ENCODE measurements at places on chromosomes 6 and 20. TPM values are rescaled to one million over a fixed set of nuclear protein-coding genes. Genes with fewer than 3 reads are reported as not detected.
A peak's percentile ranks its signal among the peaks of the same experiment; 100 is the strongest.

- no peak for DNase-seq
These were observed 363.6 kb downstream of the RFPL4B start for GRCh38 chr6:112710710-112711109.

DNA sequence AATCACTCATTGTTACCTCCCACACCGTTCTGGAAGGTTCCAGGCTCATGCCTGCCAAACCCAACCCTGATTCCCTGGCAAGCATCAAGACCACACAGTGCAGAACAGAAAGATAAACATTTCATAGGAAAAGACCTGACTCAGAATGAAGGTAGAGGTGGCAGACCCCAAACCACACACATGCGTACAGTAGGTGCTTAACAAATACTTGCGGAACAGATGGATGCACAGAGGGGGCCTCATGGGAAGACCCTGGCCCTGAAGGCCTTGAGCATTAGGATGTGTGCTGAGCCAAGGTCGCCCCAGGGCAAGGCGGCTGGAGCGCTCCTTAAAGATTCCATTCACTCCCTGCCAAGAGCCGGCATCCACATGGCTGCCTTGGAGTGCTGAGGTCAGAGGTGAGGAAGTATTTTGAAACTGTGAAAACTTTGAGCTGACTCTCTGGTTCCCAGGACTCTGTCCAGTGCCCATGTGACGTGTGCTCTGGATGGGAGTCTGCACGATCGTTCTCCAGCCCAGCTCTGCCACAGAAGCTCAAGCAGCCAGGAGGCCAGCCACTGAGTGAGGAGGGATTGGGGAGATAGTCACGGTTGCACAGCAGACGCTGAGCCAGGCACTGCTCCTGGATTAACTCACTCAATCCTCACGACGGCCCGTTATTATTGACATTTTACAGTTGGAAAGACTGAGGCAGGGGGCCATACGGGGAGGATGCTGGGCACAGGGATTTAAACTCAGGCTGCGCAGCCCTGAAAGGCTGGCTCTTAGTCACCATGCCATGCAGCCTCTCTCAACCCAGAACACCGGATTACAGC is 65.5 kb upstream of the AFDN start:
- peak; percentile 88 for DNase-seq

GRCh38 chr20:46289432-46289831 is 18.9 kb downstream of the CDH22 start:
- DNase-seq = no peak

GRCh38 chr6:71737953-71738352 is 148.4 kb upstream of the RIMS1 start:
- no peak for DNase-seq

- no peak for DNase-seq
These were observed 41.1 kb downstream of the HS3ST5 start for GRCh38 chr6:114301596-114302219.

GRCh38 chr6:149897855-149898744 is at the start of gene RAET1E:
Gene RAET1E (minus strand): TSS chr6:149898113. CDS start chr6:149890901, 7,212 bp downstream.
- no peak for DNase-seq

DNA sequence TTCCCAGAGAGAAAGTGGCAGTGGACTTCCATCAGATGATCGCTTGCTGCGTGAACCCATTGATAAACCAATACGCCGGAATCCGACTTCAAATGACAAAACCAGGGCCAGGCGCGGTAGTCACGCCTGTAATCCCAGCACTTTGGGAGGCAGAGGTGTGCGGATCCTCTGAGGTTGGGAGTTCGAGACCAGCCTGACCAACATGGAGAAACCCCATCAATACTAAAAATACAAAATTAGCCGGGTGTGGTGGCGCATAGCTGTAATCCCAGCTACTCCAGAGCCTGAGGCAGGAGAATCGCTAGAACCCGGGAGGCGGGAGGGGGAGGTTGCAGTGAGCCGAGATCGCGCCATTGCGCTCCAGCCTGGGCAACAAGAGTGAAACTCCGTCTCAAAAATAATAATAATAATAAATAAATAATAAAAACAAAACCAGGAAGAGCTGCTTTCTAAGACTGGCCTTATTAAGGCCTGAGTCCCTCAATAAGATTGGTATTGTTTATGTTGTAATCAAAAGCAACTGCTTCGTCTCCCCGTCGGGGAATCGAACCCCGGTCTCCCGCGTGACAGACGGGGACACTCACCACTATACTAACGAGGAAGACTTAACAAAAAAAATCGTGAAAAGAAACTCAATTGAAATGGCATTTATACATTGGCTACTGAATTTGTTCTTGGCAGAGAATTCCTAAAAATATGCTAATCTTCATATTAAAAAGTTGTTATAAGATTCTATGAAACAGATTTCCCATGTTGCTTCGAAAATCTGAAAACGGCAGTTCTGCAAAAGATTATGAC is 110.2 kb upstream of the ZNF184 start:
- no peak for DNase-seq

DNA sequence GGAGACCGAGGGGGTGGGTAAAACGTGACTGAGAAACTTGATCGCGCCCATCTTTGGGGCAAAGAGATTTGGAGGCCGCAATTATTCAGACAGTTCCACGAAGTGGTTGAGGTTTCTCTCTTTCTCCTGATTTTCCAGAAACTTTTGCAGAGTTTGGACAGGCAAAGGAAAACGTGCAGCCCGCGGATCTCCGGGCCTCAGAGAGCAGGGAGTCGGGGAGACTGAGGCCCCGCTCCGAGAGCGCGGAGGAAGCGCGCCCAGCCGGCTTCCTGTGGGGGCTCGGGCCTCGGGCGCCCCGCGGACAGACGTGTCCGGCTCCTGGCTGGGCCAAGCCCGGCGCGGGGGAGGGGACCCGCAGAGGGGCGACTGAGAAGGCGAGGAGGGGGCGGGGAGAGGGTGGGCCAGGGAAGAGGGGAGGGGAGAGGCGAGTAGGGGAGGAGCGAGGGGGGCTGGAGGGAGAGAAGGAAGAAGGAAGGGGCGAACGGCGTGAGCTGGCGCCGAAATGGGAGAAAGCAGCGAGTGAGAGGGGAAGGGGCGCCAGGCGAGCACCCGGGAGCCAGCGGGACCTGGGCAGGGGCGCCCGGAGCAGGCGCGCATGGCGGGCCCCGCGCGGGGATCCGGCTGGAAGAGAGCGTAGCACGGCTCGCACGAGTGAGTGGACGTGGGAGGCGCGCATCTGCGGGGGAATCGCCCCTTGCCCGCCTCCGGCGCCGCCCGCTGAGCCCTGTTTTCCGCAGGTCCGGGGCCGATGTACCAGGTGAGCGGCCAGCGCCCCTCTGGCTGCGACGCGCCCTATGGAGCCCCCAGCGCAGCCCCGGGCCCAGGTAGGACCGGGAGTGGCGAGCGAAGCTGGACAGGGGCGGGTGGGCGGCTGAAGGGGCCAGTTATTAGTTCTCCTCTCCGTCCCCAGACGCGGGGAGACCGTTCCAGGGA is at the start of gene MDFI:
MDFI (plus strand) TSS at position 467 of the 933 bp plus-strand sequence; CDS start at position 749, 282 bp downstream.
- DNase-seq = peak; percentile 78

DNA sequence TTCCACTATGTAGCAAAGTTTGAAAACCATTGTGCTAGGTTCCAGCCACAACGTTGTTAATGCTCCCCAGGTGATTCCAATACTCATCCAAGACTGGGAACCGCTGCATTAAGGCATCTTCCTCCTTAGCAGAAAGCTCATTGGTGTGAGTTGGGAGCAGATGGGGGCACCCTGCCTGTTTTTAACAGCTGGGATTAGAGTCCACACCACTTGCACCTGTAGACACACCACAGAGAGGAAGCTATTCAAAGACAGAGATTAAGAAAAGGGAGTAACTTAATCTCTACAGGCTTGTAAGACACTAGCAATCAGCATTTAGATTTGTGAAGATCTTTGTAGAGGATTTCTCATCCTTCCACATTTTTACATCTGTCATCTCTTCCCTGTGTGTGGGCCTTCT is 333.9 kb upstream of the SOX4 start:
- DNase-seq = no peak

DNA sequence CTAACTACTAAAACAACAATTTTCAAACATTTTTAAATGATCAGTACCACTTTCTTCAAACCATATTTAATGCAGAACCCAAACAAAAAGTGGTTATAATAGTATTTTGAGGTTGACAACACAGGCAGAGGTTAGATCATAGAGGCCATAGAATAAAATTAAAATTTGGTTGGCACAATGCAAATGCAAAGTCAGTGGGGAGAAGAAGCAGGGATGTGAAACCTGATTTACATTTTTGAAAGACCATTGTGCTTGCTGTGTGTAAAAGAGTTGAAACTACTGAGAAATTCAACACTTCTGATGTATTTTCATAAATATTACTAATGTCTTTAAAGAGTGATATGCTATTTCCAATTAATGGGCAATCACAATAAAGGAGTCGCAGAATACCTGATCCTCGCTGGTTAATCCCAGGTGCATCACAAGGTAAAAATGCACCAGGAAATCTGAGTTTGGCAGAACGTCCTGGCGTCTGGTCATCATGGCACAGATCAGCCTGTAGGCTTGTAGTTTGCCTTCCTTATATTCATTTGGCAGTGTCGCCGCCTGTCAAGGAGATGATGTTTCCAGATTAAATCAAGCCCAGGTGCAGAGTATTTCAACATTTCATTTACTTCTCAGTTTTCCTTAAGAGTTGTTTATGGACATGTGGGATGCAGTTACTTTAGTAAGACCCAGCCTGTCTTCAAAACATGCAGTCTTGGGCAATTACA is 141.2 kb downstream of the RALGAPA2 start:
- no peak for DNase-seq

DNA sequence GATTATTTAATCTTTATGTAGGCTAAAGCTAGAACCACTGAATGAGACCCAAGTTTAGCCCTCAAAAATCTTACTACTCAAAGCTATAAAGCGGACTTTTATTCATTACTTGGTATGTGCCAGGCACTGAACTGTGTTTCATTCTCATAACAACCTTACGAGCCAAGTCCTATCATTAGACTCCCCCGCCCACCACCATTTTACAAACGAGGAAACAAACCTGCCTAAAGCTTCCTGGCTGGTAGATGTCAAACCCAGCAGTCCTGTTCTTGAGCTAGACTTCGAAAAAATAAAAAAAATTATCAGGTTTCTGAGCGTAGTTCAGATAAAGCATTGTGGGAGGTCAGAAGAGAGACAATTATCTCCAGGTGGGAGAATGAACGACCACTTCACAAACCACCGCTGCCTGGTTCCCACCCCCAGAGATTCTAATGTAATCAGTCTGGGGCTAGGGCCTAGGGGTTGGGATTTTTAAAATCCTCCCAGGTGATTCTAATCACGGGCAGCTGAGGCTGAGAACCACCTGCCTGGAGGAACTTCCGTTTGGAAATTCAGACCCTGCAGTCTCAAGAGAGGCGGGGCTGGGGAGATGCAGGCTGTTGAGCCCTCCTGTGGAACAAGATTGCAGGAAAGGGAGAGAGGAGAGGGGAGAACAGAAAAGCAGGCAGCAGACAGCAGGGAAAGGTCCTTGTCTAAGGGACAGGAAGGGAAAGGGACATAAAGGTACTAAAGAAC is 8.6 kb downstream of the ADTRP start:
- no peak for DNase-seq

GRCh38 chr20:45337367-45338120 is 10.7 kb downstream of the SDC4 start:
- DNase-seq = peak; percentile 74

DNA sequence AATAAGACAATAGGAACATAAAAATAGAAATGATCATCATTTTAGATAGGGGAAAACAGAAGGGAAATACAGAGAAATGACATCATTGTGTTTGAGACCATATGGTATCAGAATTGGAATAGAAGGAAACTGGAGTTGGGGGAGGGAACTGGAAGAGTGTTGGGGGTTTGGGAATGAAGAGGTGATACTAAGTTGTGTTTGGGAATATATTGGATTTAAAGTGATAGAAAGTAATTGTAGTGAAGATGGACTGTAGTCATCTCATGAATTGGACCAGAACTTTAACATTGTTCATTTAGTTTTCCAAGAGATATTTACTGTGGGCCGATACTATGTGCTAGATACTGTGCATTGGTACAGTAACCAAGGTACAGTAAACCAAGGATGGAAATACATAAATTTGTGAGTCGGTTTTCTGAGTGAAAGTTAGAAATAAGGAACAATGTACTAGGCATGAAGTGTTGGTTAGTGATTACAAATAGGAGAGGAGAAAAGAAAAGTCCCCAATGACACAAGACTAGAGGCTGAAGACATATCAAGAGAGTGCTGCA is 32.3 kb downstream of the KCNQ5 start:
- no peak for DNase-seq

DNA sequence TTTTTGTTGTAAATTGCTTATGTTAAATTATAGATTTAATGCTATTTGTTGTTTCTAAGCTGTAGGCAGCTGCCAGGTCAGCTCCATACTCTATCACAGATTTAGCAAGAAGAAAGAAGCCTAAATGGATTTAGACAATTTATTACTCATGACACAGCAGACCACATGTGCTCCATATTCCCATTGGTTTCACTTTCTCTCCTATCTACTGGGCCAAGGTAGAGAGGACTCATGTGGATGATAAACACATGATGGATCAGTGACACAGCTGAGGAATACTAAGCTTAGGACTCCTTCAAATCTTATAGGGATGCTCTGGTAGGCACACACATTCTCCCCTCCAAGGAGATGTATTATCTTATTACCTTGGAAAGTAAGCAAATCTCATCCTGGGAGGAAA is 553.0 kb upstream of the ADGRB3 start:
- no peak for DNase-seq

GRCh38 chr20:8331740-8332412 is 199.8 kb downstream of the PLCB1 start:
- peak; percentile 70 for DNase-seq

GRCh38 chr20:3471397-3472021 is 691 bp downstream of the ATRN start:
- no peak for DNase-seq

The CLIC5 gene
- 124 TPM for total RNA-seq

The CCM2L gene
- total RNA-seq = 6.2 TPM

The VSX1 gene
- not detected for total RNA-seq

The VAPB gene
- total RNA-seq = 63.1 TPM

The TREML2 gene
- 0.15 TPM for total RNA-seq

The EZR gene
- 261 TPM for total RNA-seq

The PDE10A gene
- 5.7 TPM for total RNA-seq

The SIGLEC1 gene
- 12.3 TPM for total RNA-seq

The TRAPPC3L gene
- 0.20 TPM for total RNA-seq

The FUT9 gene
- total RNA-seq = not detected

The EPHA7 gene
- 26.9 TPM for total RNA-seq
